ENCODE measurements at places on chromosomes 5 and 9.

DNA sequence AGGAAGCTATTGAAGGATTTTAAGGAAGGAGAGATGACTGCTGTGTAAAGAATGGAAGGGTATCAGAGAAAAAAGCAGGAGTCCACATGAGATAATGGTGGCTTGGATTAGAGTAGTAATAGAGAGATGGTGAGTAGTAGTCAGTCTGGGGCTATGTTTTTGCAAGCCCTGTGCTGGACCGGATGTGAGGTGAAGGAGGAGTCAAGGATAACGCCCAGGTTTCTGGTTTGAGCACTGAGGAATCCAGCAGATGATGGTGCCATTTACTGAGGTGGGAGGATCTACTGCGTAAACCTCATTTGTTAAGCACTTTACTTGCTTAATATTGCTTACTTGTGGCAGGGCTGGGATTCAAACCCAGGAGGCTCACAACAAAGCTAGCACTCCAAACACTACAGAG, 1.1 kb downstream of the TIGD6 start:
- no peak for DNase-seq

DNA sequence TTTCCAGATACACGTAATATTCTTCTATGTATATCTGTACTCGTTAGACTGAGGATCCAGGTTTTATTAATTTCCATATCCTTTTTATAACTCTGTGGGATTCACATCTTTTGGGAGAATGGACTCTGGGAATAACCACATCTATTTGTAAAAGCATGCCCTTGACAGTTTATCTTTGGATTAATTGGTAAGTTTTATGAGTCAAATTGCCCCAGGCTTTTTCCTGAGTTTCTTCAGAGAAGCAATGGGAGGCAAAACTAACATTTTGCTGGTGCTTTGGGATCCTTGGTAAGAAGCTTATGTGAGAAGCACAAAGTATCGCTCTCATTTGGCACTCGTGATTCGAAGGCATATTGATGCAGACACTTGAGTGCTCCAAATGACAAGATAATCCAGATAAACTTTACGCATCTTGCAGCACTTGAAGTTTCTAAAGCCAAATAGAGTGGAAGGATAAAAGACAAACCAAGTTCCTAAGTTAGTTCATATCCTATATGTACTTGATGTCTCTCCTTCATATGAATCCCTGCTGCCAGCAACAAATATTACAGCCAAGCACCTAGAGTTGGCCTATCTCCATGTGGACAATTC, 324.7 kb downstream of the TLE4 start:
- no peak for DNase-seq

DNA sequence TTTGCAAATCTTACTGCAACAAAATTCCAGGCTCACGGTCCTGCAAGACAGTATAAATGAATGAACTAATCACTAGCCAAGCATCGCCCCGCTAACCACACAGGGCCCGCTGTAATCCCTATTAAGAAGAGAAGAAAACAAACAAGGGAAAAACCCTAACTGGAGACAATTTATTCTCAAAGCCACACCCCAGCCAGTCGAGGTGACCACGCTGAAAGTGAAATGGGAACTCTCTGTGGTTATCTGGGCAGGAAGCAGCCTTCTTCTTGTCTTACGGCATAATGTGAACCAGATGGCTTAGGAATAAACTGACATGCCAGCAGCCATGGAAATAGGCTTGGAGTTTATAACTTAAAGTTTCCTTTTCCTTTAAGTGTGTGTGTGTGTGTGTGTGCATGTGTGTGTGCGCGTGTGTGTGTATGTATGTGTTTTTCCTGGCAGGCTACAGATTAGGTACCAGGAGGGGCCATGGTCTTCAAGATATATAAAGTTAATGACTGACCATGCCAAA, 120.2 kb downstream of the SEMA6A start:
- no peak for DNase-seq

- DNase-seq: no peak
Measured at GRCh38 chr5:132669966-132670882, 3.6 kb upstream of the IL4 start.

- no peak for DNase-seq
Measured at GRCh38 chr9:96056226-96056625, 180.7 kb downstream of the ERCC6L2 start.

- DNase-seq: no peak
Measured at GRCh38 chr5:67338421-67338820, 141.8 kb upstream of the CD180 start.

DNA sequence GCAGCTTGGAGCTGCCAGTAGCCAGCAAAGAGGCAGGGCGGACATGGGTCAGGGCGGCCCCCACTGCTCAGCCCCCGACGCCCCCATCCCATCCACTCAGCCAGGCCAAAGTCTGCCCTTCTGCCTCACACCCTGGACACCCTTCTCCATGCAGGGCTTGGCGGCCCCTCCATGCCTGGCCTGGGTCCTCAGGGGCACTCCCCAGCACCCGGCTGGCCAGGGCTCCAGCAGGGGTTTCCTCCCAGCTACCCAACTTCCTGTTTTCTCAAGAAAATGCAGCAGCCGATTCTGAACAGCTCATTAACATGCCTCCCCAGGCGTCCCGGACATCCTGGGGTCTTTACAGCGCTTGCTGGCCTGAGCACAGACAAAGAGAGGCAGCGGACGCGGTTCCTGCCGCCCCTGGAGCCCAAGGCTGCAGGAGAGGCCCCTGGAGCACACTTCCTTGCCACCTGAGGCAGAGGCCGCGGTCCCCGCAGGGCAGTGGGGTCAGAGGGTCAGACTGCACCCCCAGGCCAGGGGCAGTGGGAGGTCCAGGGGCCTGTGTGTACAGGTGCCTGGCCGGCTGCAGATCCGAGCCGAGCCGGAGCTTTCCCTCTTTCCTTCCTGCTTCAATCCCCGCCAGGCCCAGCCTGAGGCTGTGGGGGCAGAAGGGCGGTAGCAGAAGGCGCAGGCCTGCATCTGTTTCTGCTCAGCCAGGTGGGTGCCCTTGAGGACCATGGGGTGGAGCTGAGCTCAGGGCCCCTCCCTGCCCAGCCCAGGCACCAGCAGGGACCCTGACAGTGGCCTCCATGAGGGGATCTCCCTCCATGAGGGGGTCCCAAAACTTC, 18.7 kb upstream of the NRARP start:
- peak; percentile 58 for DNase-seq

GRCh38 chr9:129504404-129504803, 116.5 kb downstream of the C9orf50 start:
- no peak for DNase-seq

GRCh38 chr9:98707166-98708102, 1.3 kb downstream of the GABBR2 start:
- DNase-seq: no peak

GRCh38 chr9:19430201-19430760, 21.5 kb downstream of the ACER2 start:
- no peak for DNase-seq

DNA sequence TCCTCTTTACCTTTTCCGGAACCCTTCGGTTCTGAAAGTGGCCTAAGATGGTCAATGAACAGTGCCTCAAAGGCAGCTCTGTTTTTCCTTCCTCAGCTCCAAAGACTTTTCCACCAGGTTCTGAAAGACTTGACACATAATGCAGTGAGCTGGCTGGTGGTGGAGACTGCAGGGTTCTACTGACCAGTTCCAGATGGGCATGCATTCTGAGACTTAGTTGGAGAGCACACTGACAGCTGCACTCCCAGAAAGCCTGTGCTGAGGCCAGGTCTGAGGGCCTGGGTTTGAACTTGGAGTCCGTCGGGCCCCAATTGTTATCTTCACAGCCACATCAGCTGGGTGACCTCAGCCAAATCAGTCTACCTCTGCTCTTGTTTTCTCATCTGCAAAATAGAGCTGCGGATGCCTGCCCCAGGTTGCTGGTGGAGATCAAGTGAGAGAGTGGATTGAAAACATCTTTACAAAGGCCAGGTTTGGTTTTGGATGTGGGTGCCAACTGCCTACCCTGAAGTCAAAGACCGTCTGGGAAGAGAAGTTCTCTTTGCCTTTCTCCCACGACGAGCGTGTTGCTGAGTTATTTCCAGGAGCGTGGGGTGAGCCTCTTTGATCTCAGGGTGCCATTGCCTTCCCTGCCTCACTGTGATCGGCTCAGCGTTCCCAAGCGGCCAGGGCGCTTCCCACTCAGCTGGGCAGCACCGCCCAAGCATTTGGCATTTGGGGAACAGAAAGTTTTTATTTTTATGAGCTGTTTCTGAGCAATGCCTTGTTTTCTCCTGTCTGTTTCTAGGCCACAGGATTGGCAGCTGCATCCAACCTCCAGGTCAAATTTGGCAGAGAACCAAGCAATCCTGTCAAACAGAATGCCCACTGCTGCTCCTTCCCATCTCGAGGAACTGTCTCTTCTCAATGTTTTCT, 54.9 kb downstream of the RAD23B start:
- peak; percentile 34 for DNase-seq

GRCh38 chr9:134365791-134366222, 39.6 kb downstream of the RXRA start:
- no peak for DNase-seq

- DNase-seq: peak; percentile 57
Measured at GRCh38 chr5:1324719-1325190, 20.1 kb downstream of the CLPTM1L start.

DNA sequence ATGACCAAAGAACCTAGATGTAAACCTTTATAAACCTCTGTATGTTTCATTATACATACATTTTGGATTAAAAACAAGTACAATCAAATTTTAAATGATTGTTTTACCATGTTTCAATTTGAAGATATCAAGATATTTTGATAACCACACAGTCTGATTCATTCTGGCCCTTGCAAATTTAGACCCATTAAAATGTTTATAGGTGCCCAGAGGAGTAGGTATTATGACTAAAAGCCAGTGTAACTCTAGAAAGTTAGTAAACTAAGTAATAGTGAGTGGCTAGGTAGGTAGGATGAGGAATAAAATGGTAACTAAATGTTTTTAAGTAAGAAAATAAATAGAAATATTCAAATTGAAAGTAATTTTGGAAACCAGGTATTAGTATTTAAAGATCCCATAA, 165.5 kb downstream of the PBX3 start:
- no peak for DNase-seq

DNA sequence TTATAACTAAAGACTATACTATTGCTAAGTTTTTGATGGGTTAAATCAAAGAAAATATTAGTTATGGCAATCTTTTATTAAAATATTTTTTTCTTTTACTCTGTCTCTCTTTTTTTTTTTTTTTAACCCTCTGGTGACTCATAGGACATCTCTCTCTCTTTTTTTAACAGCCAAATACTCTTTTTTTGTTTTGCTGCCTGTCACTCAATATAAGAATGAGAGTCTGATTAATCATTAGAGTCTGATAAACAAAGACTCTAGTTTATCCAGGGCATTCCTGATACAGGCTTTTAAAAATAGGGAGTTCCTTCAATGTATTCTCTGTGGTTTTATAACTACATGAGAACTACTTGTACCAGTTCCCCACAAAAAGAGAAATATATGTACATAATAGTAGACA, 77.3 kb downstream of the SLC38A9 start:
- DNase-seq: no peak

DNA sequence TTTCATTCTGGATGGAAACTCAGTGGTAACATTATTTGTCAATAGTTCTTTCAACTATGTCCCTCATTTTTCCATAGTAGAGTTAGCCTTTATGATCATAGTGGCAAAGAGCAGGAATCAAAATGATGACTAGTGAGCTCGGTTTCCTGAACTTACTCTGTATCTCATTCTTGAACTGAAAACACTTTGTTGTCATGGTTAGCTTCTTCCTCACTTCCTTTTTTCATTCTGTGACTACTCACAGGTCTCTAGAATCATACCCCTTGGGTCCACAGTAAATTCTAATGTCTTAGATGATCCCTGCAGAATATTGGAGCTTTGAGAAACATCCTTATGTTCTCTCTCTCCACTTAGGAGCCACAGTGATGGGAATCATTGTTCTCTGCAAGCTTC, 29.4 kb upstream of the RECK start:
- DNase-seq: no peak

GRCh38 chr9:110575945-110576344, 3.6 kb downstream of the SVEP1 start:
- no peak for DNase-seq

DNA sequence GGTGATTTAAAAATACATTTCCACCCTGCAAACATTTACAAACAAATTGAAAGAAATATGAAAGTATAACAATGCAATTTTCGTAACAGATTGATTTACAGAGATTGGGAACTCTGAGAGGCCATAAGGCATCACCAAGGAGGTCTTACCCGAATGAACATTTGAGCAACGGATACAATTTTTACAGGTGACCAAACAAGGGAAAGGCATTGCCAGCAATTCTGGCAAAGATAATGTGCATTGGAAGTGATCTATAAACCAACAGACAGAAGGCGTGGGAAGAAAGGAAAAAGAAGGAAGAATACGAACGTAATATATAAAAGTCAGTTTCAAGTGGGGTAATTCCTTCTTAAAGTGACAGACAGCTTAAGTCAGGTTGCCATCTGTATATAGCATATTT, 295.9 kb downstream of the CDH12 start:
- no peak for DNase-seq

Data from activated effector memory CD4-positive, alpha-beta T cell treated with anti-CD3 and anti-CD28 coated beads, Interleukin-2, amount 50 U/mL, for 16 hours (primary cell).